ENCODE measurements at places on chromosomes 11 and 22.

DNA sequence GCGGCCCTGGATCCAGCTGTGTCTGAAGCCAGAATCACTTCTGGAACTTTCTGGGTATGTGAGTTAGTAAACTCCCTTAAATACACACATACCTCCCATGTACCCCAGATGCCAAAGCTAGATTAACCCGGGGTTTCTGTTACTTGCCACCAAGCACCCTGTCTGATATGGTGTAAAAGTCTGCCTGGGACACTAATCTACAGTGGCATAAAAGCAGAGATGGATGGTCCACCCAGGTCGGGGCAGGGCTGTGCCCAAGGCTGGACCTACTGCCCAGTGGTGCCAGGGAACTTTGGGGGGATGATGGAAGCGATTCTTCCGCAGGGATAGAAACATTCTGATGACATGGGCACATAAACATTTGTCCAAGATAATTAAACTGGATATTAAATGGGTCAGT, 12.7 kb downstream of the MRGPRF start:
- DNase-seq: no peak

DNA sequence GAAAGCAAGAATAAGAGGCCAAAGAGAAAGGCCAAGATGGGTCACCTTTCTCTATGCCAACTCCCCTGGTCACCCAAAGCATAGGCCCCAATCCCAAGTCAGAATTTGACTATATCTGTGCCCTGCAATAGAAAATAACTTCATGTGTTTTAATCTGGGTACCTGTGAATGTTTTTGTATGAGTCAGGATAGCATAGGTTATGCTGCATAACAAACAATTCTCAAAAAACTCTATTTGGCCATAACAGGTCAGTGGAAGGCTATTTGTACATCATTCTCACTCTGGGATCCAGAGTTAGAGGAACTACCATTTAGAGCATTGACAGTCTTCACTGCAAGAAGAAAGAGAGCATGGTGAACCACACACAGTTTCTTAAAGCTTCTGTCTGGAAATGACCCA, 167.3 kb downstream of the DBX1 start:
- DNase-seq: no peak

DNA sequence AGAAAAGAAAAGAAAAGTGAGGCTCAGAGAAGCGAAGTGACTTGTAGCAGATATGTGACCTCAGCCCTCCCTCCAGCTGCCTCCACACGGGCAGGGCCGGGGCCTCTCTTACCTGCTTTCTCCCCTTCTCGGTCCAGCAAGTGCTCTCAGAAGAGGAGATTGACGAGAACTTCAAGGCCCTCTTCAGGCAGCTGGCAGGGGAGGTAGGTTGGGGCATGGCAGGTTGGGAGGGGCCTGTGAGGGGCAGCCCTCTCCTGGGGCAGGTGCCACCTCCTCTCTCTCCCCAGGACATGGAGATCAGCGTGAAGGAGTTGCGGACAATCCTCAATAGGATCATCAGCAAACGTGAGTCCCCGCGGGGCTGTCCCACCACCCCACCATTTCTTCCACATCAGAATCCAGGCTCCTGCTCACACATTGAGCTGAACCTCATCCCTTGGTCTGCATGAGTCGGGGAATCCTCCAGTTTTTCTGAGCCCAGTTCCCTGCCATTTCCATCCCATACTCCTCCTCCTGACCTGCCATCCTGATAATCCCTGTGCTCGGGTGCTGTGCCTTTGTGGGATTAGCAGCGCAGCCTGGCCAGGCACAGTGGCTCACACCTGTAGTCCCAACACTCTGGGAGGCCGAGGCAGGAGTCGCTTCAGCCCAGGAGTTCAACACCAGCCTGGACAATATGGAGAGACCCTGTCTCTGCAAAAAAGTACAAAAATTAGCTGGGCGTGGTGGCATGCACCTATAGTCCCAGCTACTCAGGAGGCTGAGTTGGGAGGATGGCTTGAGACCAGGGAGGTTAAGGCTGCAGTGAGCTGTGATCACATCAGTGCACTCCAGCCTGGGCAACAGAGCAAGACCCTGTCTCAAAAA, 26.4 kb downstream of the CAPN1 start:
- no peak for DNase-seq

DNA sequence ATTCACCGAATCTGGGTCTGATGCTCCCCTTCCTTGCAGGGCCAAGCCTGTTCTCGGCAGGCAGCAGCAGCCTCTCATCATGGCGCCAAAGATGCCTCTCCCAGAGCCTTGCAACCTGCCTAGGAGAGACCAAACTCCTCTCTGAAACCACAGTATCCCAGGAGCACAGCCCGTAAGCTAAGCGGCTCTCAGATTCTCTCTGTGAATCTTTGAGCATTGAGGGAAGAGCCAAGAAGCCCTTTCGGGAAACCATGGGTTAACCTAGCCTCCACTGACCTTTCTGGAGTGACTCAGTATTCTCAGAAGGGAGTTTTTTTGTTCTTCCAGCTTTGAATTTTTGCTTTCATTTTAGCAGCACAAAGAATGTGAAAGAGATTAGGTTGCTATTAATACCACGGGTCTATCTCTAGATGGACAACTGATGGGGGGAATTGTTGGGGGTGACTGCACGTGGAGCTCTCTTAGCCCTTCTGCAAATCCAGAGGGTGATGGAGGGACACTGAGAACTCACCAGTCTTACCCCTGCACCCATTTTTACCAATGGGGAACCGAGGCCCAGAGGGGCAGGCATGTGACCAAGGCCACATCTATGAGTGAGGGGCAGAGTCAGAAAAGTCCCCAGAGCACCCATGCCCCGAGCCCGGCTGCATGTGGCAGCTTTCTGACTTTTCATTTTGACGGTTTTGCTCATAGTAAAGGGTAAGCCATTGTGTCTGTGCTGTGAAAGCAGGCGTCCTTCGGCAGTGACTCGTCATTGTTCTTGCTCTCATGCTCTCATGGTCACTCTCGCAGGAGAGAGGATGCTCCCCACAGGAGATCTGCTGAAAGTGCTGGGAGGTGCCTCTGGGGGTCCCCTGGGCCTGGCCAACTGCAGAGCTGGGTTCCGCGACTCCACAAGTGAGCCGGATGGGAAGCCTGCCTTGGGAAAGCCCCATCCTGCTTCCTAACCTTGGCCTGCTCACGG, 36.0 kb downstream of the IRAG1 start:
- peak; percentile 80 for DNase-seq

DNA sequence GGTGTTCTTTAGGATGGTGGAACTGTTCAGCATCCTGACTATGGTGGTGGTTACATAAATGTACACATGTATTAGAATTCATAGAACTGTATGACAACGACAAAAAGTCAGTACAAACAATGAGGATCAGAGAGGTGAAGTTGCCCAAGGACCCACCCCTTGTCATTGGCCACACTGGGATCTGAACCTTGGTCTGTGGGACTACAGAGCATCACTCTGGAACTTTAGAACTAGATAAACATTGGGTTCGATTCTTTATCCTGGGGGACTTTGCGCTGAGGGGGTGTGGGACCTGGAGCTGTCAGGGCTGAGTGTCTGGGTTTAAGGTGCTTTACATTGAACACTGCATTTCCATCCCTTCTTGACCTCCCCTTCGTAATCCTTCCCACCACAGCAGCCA, 12.8 kb upstream of the EXT2 start:
- no peak for DNase-seq

DNA sequence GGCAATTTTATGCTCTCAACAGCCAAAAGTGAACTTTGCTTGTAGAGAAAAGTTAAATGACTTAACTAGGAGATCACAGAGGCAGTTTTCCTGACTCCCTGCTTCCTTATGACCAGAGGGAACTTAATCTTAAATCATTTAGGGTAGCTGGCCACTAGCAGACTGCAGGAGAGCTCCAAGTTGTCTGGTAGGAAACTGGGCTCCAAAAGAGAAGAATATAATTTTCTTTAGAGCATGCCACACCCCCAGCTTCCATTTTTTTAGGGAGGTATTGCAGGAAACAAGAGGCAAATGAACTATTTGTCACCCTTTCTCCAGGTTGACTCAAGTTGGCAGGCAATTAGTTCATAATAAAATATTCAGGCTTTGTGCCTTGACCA, 2.6 kb downstream of the METTL15 start:
- DNase-seq: no peak

DNA sequence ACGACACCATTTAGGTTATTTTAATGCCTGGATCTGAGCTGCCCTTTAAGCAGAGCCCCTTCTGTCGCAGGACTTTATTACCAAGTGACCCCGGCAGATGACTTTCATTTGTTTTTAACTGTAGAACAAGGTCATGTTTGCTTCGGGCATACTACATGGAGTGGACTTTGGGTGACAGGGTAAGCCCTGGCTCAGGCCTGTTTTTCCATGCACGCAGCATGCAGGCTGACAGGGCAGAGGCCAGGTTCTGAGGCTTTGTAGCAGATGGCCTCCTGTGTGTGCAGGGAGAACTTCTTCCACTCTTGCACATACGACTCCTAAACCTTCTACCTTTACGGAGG, 50.5 kb downstream of the SNX19 start:
- DNase-seq: no peak

DNA sequence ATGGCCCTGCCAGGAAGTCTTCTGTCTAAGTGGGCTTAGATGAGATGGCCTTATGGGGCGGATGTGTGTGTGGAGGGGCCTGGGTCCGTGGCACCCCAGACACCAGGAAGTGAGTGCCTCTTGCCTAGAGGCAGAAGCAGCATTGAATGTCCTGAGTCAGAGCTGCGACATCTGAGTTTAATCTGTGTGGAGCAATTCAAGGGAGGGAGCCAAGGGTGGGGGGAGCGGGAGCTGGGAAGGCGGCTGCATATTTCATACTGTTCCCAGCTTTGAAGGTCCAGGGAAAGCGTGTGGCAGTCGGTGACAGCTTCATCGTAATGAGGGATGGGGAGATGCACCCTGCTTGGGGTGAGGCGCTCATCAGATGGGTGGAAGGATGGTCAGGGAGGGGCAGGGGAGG, 73.5 kb upstream of the THY1 start:
- DNase-seq: peak; percentile 82

- no peak for DNase-seq
Measured at GRCh38 chr11:86891036-86891435, 64.2 kb downstream of the FZD4 start.

GRCh38 chr11:46361283-46362155, 14.3 kb downstream of the DGKZ start:
- peak; percentile 75 for DNase-seq

DNA sequence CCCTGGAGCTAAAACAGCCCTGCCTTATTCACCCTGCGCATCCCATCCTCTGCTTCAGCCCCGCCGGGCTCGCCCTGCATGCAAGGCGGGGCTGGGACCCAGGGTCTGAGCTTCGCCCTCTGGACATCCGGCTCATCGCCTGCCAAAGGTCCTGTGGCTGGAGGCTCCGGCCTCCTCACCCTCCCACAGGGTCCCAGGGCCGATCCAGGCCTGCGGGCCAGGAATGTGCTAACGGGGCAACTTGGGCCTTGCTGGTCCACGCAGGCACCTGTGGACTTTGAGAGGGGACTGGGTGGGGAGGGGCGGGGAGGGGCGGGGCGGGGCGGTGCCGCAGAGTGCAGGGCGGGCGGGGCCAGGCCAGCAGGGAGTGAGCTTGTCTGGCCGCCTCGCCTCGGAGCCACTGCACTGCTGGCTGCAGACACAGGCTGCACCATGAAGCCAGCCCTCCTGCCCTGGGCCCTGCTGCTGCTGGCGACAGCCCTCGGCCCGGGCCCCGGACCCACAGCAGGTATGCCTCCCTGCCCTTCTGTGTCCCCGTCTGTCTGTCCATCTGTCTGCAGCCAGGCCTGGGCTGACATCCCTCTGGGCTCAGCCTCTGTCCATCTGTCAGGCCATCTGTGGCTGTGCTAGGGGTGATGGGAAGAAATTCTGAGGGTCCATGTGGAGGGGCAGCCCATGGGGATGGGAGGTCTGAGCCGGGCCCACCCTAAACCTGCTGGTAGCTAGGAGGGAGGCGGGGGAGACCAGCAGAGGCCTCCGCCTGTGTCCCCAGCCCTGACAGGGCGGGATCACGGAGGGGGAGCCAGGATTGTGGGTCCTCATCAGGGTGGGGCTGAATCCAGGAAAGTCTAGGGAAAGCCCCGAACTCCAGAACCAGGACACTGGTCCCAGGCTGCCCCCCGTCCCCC, at the start of gene SUSD2:
TSS of gene SUSD2 (plus strand) at position 400 of the 908 bp plus-strand sequence. CDS start at position 433, 33 bp downstream.
- no peak for DNase-seq

DNA sequence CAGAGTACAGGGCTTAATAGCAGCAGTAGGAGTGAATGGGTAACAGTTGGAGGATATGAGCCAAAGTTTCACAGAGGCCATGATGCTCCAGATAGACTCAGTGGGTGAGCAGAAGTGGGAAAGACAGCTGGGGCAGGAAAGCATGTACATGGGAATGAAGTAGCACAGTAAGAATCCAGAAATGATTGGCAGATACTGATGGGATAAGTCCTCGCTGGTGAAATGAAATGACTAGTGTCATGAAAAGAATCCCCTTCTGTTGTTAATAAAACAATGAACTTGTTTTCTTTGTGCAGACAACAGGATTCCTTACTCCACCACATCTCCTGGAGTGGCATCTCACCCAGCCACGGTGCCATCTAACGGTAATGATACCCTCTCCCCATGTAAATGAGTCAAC, 17.4 kb upstream of the PANX1 start:
- DNase-seq: no peak

DNA sequence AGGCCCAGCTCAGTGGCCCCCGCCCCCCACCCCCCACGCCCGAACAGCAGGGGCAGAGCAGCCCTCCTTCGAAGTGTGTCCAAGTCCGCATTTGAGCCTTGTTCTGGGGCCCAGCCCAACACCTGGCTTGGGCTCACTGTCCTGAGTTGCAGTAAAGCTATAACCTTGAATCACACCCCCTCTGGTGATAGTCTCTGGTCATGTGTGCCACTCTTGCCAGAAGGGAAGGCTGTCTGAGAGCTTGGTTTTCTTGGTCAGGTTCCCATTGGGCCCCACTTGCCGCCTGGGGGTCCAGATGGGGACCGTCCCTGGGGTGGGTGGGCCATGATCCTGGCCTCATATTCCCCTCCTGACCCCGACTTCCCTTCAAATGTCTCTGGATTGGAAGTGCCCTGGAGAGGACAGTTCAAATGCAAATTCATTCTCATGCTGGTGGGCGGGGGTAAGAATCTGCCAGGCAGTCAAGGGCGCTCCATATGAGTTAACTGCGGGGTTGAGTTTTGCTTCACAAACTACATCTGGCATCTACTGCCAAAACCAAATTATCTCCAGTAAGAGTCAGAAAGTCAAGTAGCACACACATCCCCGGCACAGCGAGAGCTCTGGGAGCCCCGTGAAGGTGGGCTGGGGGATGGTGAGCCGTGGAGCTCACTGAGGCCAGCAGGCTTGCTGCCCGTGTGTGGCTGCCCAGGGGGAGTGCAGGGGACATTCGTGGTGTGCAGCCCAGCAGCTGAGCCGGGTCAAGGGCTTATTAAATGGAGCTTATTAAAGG, 35.7 kb downstream of the B3GAT1 start:
- DNase-seq: no peak

GRCh38 chr22:27625769-27626674, 175.5 kb downstream of the MN1 start:
- DNase-seq: peak; percentile 30

DNA sequence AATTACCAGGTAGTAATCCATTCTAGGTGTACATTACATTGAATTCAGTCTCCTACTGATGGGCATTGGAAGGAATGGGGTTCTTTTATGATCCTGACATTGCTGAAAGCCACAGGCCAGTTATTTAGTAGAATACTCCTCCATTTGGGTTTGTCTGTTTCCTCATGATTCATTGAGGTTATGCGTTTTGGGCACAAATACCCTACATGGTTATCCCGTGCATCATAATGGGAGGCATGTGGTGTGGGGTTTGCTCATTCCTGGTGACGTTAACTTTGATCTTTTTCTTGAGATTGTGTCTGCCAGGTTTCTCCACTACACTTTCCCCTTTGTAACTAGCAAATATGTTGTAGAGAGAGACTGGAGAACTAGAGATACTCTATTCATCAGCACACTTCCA, 5.5 kb downstream of the FOLR3 start:
- DNase-seq: peak; percentile 94
